ENCODE measurements at places on chromosomes 2 and 18.

GRCh38 chr18:33507019-33507418, 66.5 kb upstream of the CCDC178 start:
- no peak for DNase-seq

GRCh38 chr2:232261776-232262175, 116.8 kb upstream of the ALPP start:
- no peak for DNase-seq

DNA sequence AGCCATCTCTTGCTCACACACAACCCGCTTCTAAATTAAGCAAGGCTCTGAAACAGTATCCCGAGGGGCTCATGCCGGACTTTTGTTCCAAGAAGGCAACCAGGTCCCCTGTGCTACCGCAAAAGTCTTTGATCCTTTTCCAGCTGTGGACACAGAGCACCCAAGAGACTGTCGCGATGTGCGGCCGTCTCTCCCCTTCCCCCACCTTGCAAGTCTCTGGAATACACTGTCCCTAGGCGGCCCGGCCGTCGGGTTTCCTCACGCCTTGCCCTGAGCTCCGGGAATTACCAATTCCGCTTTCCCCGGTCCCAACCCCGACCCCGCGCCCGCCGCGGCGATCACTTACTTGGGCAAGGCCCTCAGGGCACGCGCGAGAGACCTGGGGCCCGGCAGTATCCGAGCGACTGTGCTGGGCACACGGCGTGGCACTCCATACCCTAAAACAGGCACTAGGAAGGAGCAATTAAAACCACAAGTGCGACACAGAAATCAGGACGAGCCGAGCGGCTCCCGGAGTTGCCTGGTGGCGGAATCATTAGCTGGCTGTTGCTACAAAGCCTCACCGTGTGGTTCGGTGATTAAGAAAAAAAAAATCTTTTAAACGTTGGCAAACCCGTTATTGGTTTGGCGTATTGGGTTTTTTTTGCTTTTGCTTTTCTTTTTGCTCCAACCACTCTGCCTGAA, 2.2 kb upstream of the DLX1 start:
- no peak for DNase-seq

DNA sequence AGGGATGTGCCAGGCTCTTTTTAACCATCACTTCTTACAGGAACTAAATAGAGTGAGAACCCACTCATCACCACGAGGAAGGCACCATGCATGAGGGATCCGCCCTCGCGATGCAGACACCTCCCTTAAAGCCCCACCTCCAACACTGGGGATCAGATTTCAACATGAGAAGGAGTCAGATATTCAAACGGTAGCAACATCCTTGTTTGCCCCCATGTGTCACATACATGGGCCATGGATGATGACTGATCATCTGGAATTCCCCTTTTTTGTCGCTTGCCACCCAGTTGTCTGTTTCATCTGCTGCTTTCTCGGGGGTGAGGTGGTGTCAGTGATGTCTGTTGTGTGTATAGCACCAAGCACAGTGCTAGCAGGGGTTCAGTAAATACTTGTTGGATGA, 57.9 kb downstream of the NCK2 start:
- DNase-seq, result no peak

- no peak for DNase-seq
These were observed 60.6 kb downstream of the CCDC93 start for GRCh38 chr2:117953231-117953630.

DNA sequence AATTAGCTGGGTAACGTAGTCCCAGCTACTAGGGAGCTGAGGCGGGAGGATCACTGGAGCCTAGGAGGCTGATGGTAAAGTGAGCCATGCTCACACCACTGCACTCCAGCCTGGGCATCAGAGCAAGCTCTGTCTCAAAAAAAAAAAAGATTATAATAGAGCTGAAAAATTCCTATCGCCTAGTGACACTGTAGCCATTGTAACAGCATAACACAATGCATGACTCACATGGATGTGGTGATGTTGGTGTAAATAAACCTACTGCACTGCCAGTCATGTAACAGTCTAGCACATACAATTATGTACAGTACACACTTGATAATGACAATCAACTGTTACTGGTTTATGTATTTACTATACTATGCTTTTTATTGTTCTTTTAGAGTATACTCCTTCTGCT, 39.6 kb downstream of the MGAT4A start:
- no peak for DNase-seq

GRCh38 chr18:7566567-7567473, at the start of gene PTPRM:
Gene PTPRM (plus strand): TSS chr18:7567316. CDS start chr18:7567819, 503 bp downstream.
- DNase-seq, result no peak

DNA sequence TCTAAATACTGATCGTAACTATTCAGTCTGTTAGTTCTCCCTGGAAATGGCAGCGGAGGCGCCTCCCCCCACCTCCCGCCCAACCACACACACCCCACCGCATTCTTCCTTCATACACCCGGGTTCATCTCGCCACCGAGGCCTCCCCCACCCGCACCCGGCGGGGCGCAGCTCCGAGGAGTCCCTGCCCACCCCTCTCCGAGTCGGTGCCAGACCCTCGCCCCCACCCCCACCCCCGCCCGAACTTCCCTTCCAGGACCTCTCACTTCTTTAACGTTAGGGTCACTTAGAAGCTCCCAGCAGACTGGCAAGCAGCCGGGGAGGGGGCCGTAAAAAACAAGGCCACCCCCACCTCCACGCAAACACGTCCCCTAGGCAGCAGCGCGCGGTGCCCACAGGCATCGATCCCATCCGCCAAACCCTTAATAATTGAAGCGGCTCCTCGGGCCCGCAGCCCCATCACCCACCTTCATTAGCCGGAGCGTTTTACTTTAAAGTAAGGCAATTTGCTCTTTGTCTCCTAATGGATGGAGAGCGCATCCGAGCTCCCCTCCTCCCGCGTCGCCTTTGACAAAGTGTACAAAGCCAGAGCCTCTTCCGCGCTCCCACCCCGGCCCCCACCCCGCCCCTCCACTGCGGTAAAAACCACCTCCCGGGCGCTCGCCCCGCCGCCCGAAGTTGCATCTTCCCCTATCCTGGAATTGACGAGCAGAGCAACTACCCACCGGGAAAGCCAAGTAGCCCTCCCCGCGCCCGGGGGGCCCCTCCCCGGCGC, 624 bp downstream of the ZNF516 start:
- no peak for DNase-seq

GRCh38 chr2:1743396-1744150, 742 bp downstream of the PXDN start:
- DNase-seq, result no peak

DNA sequence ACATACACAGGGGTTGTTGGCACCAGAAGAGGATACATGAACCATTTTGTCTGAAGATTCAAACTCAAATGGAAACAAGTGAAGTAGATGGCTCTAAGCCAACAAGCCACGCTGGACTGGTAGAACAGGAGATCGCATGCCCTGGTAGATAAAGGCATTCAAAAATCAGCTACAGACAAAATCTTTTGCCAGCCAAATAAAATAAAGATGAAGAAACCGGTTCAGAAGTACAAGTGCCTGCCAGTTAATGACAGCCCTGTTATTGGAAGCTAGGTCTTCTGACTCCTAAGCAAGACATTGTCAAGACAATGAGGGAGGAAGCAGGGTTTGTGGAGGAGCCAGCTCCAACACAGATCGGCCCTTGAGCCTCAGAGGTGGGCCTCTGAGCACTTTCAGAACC, 52.3 kb downstream of the EHD3 start:
- no peak for DNase-seq

DNA sequence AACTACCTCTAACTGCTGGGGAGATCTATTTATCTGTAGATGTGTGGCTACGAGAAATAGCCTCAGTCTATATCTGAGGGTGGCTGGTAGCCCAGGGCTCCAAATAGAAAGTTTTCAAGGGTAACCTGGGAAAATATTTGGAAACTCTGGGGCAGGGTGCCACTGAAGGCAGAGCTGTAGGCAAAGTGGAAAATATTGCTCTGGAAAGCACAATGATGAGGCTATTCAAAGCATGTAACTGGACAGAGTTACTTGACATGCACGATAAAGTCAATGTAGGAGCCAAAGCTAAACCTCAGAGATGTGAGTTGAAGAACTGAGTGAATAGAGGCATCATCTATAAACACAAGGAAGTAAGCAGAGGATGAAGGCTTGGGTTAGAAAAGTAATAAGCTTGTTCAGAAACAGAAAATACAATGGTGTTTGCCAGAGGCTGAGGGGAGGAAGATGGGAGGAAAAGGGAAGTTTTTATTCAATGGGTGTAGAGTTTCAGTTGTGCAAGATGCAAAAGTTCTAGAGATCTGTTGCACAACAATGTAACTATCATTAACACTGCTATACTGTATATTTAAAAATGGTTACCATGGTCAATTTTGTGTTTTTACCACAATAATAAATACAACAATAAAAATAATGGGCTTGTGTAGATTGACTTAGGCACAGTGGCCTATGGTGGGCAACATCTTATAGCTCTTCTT, 171.6 kb downstream of the MBD2 start:
- no peak for DNase-seq

GRCh38 chr2:121690095-121690494, 40.8 kb upstream of the CLASP1 start:
- DNase-seq, result no peak

- no peak for DNase-seq
These were observed 1.6 kb downstream of the TNP1 start for GRCh38 chr2:216858312-216858711.

DNA sequence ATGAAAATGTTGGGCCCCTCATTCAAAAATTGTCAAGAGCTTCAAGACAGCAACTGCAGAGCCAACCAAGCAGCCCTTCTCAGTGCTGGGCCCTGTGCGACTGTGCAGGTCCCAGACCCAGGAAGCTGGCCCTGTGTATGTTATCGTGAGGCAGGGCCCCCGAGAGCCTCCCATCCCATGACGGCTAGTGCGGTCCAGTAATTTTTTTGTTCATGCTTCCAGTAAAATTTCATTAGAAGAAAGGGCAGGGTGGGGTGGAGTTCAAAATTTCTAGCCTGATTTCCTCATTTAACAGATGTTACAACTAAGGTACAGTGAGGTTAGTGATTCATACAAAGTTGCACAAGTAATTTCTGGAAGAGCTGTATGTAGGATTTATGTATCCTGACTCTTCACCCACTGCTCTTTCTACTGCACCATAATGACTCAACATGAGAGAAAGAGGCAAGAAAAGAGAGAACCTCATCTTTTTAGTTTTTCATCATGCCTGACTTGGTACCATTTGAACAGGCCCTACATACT, 105.5 kb downstream of the ZEB2 start:
- DNase-seq, result no peak

GRCh38 chr2:122525336-122525735, 769.9 kb downstream of the TSN start:
- no peak for DNase-seq

DNA sequence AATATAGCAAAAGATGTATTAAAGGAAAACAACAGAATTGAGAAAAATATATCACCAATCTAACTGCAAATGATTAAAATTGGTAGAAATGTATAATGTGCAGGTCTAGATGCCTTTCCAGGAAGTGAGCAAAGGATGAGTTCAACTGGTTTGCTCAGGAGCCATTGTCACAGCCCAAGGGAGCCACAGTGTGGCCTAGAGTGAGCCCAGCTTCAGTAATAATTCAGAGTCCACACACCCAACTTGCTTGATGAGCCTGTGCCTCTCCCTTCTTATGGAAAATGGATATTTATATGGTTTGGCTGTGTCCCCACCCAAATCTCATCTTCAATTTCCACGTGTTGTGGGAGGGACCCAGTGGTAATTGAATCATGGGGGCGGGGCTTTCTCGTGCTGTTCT, 92.2 kb upstream of the ASAP2 start:
- DNase-seq, result no peak

DNA sequence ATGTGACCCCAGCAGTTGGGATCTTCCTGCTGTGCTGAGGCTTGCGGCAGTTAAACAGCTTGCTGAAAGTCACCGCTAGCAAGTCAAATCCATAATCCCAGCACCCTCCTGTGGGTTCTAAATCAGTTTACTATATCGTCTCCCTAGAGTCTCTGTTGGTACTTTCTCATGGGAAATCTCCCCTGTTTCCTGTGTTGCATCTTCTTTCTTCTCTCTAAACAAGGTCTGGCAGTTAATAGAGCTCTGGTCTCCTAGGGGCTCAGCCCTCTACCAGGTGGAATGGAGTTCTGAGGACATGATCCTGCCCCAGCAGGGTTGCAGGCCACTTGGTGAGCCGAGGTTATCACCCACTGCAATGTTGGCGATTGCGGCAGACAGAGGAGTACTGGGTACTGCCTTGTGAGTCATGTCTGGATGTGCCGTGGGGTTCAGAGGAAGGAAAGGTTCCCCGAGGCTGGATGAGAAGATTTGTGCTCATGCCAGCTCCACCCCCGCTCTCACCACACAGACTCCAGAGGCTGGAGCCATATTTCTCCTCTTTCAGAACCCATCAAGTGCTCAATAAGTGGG, 59.4 kb upstream of the SIX2 start:
- DNase-seq, result no peak

- DNase-seq, result no peak
These were observed 96.4 kb upstream of the LINC00305 start for GRCh38 chr18:64245126-64245861.
